ENCODE measurements at places on chromosomes 12 and 14.

DNA sequence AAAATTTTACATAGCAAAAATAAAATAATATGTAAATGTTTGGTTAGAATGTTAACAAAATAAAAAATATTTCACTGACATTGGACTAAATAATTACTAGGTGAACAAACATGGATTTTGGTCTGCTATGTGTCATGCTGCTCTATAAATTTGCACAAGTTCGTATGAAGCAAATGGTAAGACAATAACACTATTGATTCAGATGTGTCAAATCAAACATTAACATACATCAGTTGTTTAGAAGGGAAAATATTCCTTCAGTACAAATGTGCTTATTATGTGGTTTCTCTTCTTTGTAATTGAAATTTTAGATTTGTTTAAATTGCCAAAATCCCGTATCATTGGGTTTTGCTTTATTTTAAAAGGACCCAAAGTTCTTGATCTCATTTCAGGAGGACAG, 46.9 kb downstream of the PAWR start:
- no peak for DNase-seq

GRCh38 chr14:76984787-76985375, 43.6 kb downstream of the IRF2BPL start:
- DNase-seq, result no peak

DNA sequence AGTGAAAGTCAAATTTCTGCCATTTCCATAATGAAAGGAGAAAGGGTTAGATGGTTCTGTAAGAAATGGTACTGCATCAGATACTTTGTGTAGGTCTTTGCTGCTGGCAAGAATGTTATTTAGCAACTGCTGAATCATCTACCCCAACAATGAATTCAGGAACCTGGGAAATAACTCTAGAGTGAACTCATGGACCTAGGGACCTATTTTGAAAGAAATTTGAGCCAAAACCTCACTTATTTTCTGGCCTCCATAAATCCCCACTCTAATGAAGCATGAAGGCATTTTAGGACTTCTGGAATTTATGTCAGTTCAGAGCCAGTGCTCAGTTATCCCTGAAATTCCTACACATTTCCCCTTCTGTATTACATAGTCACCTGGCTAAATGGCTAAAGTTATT, 50.9 kb upstream of the CPNE8 start:
- DNase-seq, result no peak

GRCh38 chr12:39380090-39380489, 62.8 kb downstream of the KIF21A start:
- DNase-seq, result no peak

- DNase-seq, result no peak
Measured at GRCh38 chr12:1277905-1278304, 286.9 kb downstream of the ERC1 start.

GRCh38 chr14:39576258-39576657, 144.0 kb upstream of the FBXO33 start:
- DNase-seq, result no peak

GRCh38 chr12:108342985-108343384, 3.9 kb upstream of the CMKLR1 start:
- no peak for DNase-seq

- DNase-seq, result no peak
Measured at GRCh38 chr12:4720637-4720995, 416 bp downstream of the GALNT8 start.

DNA sequence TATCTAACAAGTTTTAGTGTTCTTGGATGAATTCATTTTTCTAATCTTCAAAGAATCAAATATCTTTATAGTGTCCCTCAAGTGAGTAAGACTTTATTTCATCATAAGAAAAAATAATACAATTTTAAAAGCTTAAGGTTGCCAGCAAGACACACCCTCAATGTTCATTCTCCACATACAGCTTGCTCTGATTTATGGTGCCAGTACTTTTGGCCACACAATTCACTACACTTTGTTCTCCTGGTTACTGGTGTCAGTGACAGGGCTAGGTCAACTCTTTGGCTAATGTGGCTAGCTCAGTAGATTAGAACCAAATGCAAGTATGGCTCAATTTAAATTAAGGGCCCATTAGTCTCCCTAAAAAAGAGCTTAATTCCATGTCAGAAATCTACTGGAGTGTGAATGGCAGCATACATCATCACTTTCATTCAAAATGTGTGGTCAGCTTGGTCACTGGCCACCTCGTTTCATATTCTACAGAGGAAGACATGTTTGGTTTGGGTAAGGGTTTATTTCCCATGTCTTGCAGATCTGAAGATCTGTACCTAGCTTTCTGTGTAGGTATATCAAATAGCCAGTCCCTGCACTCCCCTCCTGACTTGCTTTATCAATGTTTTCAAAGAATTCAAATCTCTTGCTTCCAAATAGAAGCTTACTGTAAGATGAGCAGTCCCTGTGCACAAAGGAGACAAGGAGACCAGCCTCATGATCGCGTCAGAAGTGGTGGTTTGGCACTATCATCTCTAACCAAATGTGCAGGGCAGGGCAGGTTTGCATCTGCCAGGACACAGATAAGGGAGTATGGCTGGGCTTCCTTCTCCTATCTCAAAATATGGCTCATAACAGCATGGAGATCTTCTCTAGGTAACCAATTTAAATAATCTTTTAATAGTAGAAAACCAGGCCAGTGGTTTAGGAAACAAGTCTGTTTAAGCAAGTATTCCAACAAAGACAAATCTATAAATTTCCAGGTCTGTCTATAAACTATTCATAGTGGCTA, 31.3 kb downstream of the HECTD4 start:
- DNase-seq, result no peak

GRCh38 chr12:103905730-103906349, 24.4 kb upstream of the HSP90B1 start:
- no peak for DNase-seq

GRCh38 chr12:87441511-87441910, 587.7 kb downstream of the C12orf50 start:
- no peak for DNase-seq

DNA sequence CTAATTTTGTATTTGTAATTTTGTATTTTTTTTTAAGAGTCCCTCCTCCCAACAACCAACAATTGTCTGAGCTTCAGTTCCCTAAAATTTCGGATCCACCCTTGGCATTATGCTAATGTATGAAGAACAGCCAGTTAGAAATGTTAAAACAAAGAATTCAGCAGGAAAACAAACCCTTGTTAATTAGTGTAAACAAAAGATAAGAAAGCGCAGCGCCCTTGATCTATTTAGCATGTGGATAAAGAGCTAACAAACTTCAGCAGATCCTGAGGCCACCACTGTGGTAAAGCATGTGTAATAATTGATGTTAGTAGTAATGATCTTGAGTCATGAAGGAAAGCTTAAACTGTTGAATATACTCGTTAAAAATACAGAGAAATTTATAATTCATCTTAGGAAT, 199.8 kb downstream of the TMX1 start:
- DNase-seq, result no peak

DNA sequence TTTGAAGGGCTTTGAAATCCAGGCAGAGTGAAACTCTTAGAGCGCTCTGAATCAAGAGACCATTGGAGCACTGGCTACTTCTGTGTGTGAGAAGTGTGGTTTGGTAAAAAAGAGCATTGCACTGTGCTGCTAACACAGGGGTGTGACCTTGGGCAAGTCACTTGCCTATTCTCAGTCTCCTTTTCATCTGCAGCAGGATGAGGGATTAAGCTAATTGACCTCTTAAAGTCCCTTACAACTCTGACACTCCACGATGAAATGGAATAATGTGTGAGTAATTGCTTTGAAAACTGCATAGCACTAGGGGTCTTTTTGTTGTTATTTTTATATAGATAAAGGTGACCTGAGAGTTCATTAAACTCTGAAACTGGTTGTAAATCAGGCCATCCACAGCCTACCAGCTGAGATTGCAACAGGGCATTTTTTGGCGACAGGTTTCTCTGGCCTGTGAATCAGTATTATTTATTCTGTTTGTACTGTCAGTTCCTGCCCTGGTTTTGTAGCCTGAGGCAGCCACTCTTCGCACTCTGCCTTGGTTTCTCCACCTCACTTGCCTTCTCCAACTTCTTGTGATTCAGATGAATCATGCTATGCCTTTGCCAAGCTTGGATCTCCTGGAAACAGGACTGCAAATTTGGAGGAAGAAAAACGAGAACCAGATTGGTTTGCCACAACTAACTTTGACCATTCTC, 159.9 kb upstream of the PARP11 start:
- no peak for DNase-seq

DNA sequence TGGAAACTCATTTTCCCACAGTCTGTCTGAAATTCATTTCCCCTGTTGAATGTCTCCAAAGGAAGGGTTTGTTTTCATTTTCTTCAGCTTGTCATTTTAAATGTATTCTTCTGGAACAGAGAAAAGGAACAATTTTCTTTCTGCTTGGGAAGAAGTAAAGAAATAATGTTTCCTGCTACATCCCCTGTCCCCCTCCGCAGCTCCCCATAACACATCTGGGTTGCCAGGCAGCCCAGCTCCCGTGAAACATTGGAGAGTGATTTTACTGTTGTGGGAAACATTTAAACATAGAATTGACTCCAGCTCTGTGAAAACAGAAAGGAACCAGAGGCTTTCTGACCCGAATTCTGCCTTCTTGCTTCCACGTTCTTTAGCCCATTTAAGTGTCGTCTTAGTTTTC, 159.5 kb downstream of the TMEM132C start:
- DNase-seq, result no peak

DNA sequence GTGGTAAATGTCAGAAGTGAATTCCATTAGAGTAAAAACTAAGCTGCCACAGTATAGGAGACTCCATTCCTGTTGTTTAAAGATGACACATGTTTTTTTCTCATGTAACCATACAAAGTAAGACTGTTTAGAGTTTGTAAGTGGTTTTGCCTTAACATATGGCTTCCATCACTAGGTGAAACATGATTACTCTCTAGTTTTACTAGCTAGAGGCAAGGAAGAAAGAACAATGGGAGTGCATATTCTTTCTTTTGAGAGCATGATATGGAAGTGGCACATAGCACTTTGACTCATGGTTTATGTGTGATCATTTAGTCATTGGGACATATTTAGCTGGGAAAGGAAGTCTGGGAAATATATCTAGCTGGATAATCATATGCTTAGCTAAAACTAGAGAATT, 7.7 kb downstream of the ATF7IP start:
- DNase-seq, result no peak

DNA sequence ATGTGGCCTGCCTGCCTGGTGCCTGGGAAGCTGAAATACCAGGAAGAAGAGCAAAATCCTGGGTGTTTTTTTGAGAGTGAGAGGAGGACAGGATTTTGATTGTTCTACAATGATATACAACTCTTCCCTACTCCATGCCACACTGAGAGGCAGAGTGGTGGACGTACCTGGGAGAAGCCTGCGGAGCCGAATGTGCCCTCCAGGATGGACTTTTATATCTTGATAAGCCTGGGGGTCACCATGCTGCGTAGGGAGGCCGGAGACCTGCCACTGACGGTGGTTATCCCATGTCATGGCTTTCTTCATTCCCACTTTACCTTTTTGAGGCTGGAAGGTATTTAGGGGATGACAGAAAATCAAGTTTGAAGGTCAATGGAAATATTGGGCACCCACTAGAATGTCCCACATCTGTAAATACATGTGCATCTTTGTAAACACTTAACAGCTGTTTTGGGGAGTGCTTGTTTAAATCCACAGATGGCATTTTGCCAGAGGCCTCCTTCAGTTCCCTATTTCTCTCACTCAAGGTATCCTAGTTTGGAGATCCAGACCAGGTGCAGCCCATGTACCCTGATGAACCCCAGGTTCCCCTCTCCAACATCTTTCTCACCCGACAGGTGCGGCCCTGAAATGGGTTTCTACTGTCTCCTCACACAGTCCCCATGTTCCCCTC, 1.1 kb upstream of the GLT1D1 start:
- no peak for DNase-seq

GRCh38 chr12:45966486-45966885, 23.9 kb downstream of the SCAF11 start:
- no peak for DNase-seq

GRCh38 chr12:53378222-53378621, 1.8 kb upstream of the SP1 start:
- DNase-seq, result no peak

DNA sequence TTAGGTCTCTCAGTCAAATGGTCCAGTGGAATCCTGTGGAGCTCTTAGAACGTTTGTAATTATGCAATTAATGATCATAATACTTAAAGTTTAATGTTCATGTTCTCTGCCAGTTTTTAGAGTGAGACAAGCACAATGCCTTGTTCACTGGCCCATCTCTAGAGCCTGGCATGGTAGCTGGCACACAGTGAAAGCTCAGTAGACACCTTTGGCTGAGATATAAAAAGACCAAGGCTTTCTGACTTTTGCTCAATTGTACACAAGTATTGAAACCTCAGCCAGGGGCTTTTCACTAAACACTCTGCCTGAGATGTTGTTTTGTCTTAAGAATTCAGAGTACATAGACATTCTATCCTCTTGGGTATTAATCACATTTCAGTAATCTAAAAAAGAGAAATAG, 241.8 kb upstream of the ATP2B1 start:
- no peak for DNase-seq

DNA sequence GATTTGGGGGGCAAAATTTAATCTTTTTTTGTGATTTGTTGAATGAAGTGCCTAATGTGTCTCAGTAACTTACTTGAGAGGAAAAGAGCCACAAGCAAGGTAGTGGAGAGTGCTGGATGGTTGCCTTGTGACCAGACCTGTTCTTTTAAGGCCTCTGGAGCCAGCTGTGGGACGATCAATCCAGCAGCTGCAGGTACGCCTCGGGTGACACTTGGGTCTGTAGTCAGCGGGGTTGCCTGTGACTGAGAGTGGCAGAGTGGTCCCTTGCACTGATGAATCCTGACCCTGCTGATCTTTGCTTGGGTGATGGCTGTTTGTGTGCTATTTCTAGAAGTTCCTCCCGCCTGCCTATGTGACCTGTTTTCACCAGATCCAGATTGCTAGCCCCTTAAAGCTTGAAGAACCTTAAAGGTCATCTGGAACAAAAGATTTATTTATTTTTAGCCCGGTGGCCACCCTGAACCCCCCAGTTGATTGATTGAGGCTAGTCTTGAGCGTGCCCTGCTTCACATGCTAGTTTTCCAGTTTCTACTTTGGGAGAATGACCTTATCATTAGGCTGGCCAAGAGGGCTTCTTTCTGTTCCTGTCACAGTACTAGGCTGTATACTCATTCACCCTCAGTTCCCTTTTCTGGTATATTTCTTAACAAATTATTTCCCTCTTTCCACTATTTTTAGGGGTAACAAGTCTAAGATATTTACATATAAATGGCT, 23.2 kb downstream of the PRKCH start:
- no peak for DNase-seq

DNA sequence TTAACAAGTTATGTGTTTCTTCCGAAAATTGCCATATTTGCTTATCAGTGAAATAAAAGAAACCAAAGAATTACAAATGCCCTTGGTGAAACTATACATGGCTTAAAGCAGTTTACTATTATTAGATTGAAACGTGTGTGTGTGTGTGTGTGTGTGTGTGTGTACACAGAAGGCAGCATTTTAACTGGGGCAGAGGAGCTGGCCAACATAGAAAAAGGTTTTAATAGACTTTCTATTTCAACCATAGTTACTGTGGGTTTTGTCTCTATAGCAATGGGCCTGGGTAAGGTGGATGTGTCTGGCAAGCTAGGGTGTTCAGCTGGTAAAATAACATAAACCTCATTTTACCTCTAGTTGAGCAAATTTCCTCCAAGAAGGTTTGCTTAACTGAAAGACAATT, 6.5 kb downstream of the PRICKLE1 start:
- DNase-seq, result no peak

GRCh38 chr14:84704601-84705000, 825.3 kb upstream of the FLRT2 start:
- DNase-seq, result no peak

- no peak for DNase-seq
Measured at GRCh38 chr12:52892974-52893373, 11.9 kb downstream of the KRT8 start.

Data from NCI-H1417 treated with DMSO at 0.1 percent for 48 hours (cell line).